ENCODE measurements at places on chromosomes 12 and 14.

- DNase-seq, result no peak
Measured at GRCh38 chr14:65686761-65687160, 274.2 kb downstream of the FUT8 start.

GRCh38 chr12:3004655-3005565 is 45.7 kb downstream of the TEAD4 start:
- no peak for DNase-seq

- no peak for DNase-seq
Measured at GRCh38 chr14:96252323-96252998, 3.5 kb upstream of the BDKRB1 start.

DNA sequence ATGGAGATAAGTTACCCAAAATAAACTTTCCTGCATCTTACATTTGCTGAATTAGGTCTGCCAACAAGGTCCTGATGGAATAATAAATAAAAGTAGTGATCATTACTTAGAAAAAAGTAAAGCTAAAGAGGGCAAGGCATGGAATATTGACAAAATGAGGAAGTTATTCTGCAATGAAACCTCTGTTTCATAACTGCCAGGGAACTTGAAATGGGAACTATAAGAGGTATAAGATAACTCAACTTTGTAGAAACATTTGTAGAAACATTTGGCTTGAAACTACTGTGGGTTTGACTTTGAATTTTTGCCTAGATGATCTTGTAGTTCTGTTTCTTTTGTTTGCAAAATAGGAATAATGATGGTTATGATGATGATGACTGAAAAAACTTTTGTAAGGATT is 18.7 kb upstream of the YBX3 start:
- DNase-seq, result no peak

DNA sequence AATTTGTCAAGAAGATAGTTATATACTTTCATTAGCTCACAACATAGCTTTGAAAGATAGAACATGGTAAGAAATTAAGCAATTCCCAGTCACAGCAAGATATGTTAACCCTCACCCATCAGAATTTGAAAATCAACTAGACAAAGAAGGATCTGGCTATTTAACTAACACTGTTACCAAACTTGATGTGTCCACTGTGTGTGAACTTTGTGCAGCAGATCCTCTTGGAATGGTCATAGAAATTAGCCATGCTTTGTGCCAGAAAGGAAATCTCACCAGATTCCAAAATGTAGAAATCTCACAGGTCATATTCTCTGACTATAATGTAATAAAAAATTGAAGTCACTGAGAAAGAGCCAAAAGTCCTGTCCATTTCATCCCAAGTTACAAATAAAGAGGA is 46.1 kb downstream of the ZNF664 start:
- DNase-seq, result no peak

GRCh38 chr14:72666610-72667009 is 227.3 kb downstream of the DPF3 start:
- no peak for DNase-seq

GRCh38 chr12:15563663-15564062 is 225.5 kb downstream of the EPS8 start:
- DNase-seq, result no peak

- DNase-seq, result no peak
Measured at GRCh38 chr14:75138492-75138891, 11.6 kb upstream of the NEK9 start.

DNA sequence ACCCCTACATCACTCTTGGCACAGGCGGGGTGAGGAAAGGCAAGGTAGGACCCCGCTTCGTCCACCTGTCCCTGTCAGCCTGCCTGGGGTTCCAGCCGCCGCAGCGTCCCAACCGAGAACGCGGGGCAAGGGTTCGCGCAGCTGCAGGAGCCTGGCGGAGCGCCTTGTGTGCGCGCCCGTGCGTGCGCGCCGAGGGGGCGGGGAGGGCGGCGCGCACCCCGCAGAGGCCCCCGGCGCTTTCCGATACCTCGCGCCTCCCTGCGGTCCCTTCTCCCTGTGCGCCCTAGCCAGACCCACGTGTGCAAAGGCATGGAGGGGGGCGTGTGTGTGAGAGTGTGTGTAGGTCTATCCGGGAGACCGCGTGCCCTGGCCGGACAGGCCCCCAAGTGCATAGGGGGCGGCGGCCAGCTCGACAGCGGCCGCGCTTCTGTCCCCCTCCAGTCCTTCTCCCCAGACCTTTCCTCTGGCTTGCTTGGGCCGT is 122.4 kb downstream of the TSPAN9 start:
- DNase-seq, result no peak

All from LNCaP clone FGC (cell line).